ENCODE measurements at places on chromosomes 12 and 14.

DNA sequence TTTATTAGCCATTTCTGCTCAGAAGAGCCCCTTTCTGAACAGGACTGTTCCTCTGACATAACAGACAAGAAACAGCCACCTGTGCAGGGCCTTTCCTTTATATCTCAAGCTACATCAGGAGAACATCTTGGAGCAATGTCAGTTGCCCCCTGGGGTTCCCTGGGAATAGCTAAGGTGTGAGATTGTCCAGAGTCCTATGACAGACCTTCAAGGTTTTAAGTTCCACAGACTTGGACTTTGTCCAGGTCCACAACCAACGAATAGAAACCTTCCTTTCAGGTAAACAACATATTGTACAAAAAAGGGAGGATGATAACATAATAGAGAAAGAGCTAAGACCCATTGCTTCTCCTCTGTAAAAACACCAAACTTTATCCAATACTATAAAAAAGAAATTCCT, 2.9 kb downstream of the IL23A start:
- DNase-seq: no peak

DNA sequence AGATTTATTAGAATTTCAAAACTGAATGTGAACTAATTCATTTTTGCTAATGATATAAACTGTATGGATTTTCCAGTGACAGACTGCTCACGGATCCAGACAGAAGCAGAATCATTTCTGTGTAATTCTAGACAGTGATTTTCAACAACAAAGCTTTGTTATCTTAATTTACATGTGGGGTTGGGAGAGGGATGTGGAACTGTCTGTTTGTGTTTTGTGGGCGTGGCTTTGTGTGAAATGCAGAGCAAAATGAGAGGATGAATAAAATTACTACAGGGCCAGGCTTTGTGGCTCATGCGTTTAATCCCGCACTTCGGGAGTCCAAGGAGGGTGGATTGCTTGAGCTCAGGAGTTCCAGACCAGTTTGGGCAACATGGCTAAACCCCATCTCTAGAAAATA, 834.7 kb downstream of the GALC start:
- no peak for DNase-seq

DNA sequence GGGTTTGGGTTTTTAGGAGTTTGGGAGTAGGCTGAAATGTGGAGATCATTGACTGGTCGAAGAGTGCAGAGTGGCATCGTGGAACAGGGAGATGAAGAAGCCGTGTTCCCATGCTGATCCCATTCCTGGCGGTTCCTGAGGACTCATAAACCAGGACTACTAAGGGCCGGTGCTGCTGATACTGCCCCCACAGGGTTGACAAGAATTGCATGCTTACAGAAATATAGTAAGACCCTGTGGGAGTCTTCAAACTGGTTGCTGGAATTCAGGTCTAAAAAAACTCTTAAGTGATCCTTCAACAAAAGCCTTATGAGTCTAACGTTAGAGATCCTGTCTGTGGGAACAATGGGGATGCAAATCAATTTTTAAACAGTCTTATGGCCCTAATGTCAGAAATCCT, 64.0 kb upstream of the ARHGAP5 start:
- DNase-seq: peak; percentile 28

- DNase-seq: no peak
These were observed 43.5 kb downstream of the IGF1 start for GRCh38 chr12:102436867-102437266.

GRCh38 chr12:8561011-8561410, 20.3 kb upstream of the CLEC4E start:
- DNase-seq: no peak

All from iPS DF 19.7 (cell line).